NCI-H524 treated with DMSO at 0.1 percent for 48 hours (cell line): ENCODE measurements at places on chromosomes 12 and 14.

GRCh38 chr12:122845041-122845864 is 10.0 kb downstream of the HIP1R start:
- DNase-seq: no peak

GRCh38 chr12:88036353-88036965 is 7.3 kb upstream of the C12orf50 start:
- no peak for DNase-seq

DNA sequence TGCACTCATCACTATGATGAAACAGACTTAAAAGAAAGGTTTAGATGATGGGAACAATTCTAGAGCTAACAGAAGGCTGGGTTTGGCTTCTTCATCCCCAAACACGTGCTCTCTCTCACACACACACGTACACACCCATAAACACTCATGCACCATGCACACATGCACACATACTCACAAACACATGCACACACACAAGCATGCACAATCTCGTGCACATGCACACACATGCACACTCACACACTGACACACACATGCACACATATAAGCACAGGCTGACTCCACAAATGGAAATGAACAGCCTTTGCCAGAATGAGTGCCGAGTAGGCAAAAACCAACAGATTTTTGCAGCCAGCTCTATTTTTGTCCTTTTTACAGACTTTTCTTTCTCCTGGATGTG is 1571.6 kb downstream of the AACS start:
- DNase-seq: no peak

- no peak for DNase-seq
Measured at GRCh38 chr12:6691473-6691872, 2.3 kb upstream of the ZNF384 start.

- no peak for DNase-seq
Measured at GRCh38 chr12:1474574-1475153, 119.7 kb downstream of the FBXL14 start.

- DNase-seq: no peak
Measured at GRCh38 chr12:1974812-1975211, 29.4 kb downstream of the DCP1B start.

GRCh38 chr12:20740972-20741371 is 45.8 kb downstream of the SLCO1C1 start:
- no peak for DNase-seq

DNA sequence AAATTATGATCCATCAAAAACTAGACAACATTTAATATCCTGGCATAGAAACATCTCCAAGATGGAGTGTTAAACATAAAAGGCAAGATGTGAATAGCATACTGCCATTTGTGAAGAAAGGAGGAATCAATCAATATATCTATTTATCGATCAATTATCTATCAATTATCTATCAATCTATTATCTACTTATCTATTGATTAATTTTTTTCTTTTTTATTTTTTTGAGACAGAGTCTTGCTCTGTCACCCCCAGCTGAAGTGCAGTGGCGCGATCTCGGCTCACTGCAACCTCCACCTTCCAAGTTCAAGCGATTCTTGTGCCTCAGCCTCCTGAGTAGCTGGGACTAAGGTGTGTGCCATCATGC is 117.0 kb upstream of the RFLNA start:
- no peak for DNase-seq

- no peak for DNase-seq
Measured at GRCh38 chr12:42757624-42758119, 168.1 kb upstream of the PRICKLE1 start.

- no peak for DNase-seq
Measured at GRCh38 chr12:6960593-6961277, 9.6 kb downstream of the PTPN6 start.

DNA sequence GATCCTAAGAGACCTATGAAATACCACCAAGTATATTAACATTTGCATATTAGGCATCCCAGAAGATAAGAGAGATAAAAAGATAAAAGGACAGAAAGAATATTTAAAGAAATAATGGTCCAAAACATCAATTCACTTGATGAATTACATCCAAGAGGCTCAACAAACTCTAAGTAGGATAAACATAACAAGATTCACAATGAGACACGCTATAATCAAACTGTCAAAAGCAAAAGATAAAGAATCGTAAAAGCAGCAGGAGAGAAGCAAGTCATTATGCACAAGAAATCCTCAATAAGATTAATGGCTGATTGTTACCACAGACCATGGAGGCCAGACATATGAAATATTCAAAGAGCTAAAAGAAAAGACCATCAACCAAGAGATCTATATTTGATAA is 79.6 kb downstream of the PLCZ1 start:
- no peak for DNase-seq

GRCh38 chr14:92511453-92512238 is 1.9 kb upstream of the RIN3 start:
- no peak for DNase-seq
